ENCODE measurements at places on chromosomes 3 and 15.

GRCh38 chr3:55673764-55674163 lies 186.7 kb upstream of the WNT5A start:
- no peak for DNase-seq

GRCh38 chr3:170614214-170614966 lies 28.5 kb upstream of the SLC7A14 start:
- DNase-seq: no peak

GRCh38 chr3:30435861-30436331 lies 170.5 kb upstream of the TGFBR2 start:
- DNase-seq: no peak

- DNase-seq: peak; percentile 85
Measured at GRCh38 chr15:41230650-41231421, at the start of the genes CHP1 and EXD1. Gene CHP1 (plus strand): TSS chr15:41231268. CDS start chr15:41231383, 115 bp downstream. Gene EXD1 (minus strand): TSS chr15:41230757. CDS start chr15:41226575, 4,182 bp downstream.

- no peak for DNase-seq
Measured at GRCh38 chr3:130470126-130470525, 46.9 kb upstream of the COL6A6 start.

DNA sequence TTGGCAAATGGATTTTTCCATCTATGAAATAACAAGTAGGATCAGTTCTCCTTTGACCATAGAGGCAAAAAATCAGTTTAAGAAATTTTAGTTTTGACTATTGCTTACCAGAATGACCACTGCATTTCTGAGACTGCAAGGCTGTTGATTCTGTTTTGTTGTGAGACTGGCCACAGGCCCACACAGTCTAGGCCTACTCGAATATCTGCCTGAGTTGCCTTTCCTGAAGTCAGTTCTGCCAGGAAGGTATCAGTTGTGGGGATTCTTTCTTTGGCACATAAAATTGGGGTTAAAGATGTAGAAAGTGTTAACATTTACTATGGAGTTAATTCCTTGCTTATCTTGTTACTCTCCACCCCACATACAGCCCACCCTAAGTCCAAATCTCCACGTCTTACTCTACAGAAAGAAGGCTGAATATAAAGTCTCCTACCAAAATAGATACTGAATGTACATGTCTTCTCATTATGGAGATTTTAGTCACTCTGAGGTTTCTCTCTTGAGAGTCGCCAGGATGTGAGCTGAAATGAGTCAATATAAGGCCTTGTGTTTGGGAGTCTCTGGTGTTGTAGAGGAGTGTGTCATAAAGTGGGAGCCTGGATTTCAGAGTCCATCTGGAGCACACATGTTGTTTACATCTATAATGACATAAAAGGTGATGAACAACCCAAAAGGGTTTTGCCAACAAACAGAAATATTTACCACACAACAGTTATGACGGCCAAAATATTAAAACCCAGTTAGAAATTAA lies 45.0 kb upstream of the WWTR1 start:
- DNase-seq: no peak

- DNase-seq: no peak
Measured at GRCh38 chr3:11903047-11903446, 56.4 kb upstream of the TAMM41 start.

DNA sequence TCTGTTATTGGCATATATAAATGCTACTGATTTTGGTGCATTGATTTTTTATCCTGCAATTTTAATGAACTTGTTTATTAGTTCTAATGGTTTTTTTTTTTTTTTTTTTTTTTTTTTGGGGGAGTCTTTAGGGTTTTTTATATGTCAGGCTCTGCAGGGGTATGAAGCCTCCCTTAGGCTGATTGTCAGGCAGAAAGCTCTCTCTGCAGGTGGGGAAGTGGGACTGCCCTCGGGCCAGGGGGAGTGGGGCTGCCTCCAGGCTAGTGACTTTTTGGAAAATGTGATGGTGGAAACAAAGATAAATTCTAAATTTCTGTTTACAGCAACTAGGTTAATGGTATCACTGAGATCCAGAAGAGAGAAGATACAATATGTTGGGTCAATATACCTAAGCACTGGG lies 14.4 kb upstream of the NAALADL2 start:
- no peak for DNase-seq
